ENCODE measurements at places on chromosomes 6 and 20. TPM values are rescaled to one million over a fixed set of nuclear protein-coding genes. Genes with fewer than 3 reads are reported as not detected.

Gene TNFRSF6B
- total RNA-seq = 1.2 TPM

Gene TRIM15
- total RNA-seq = not detected

Gene SEL1L2
- not detected for total RNA-seq

Gene SLC25A27
- 0.70 TPM for total RNA-seq

Gene SRSF12
- total RNA-seq = not detected

Gene CALHM5
- total RNA-seq = not detected

Gene TAPBP
- 254 TPM for total RNA-seq

Gene ULBP3
- total RNA-seq = 1.2 TPM

Gene TMEM14A
- 11.6 TPM for total RNA-seq

Gene CRIP3
- total RNA-seq = 1.5 TPM

Gene C6orf15
- not detected for total RNA-seq

Gene PET117
- 10.0 TPM for total RNA-seq

Gene CYP39A1
- total RNA-seq = not detected

Gene NFKBIE
- 35.0 TPM for total RNA-seq

Gene DEFB115
- not detected for total RNA-seq

Gene COX7A2
- 213 TPM for total RNA-seq

Gene MROH8
- total RNA-seq = 2.5 TPM

Gene RAB23
- 1.6 TPM for total RNA-seq

Gene SLC24A3
- total RNA-seq = 0.07 TPM

Gene EEF1A2
- total RNA-seq = 3.1 TPM

Gene FRK
- total RNA-seq = 0.07 TPM

Gene CNKSR3
- total RNA-seq = 0.33 TPM

Gene TREML1
- not detected for total RNA-seq

Gene BMP6
- total RNA-seq = 0.23 TPM

Gene SIRPD
- total RNA-seq = not detected

Gene CAGE1
- 0.44 TPM for total RNA-seq

Gene KIF25
- total RNA-seq = not detected

Gene FLOT1
- total RNA-seq = 62.2 TPM

Gene RIMS1
- not detected for total RNA-seq

Gene ENPP5
- 1.7 TPM for total RNA-seq

Gene ECT2L
- total RNA-seq = 0.06 TPM

Gene GPR6
- total RNA-seq = not detected

Gene ADGRF4
- total RNA-seq = not detected

Gene NKX2-2
- not detected for total RNA-seq

Gene ABHD16B
- total RNA-seq = not detected

Gene VIP
- total RNA-seq = not detected

Gene COL9A1
- not detected for total RNA-seq

Gene SCUBE3
- total RNA-seq = not detected

Gene ZNF512B
- total RNA-seq = 26.3 TPM

Gene LTV1
- 20.3 TPM for total RNA-seq

Gene EYA4
- not detected for total RNA-seq

Gene RBBP8NL
- not detected for total RNA-seq

Gene C6orf58
- total RNA-seq = not detected

Gene SLC32A1
- not detected for total RNA-seq

Gene CHRNA4
- not detected for total RNA-seq
